NCI-H226 (cell line): ENCODE measurements at places on chromosomes 2 and 18.

GRCh38 chr2:2836343-2837070, 505.4 kb upstream of the MYT1L start:
- DNase-seq, result no peak

DNA sequence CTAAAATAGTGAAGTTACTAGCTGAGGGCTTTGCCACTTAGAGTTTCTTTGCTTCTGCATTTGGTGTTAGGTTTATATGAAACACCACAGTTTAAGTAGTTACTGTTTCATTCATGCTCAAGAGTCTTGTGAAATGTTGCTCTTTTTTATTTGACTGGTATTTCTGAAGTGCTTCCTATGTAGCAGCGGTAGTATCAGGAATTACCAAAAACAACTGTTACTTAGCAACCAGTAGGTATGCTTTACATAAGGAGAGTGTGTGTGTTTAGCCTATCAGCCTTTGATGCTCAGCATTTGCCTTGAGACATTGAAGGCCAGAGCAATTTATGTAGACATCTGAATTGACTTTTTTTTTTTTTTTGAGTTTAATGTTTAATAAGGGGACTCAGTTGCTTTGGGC, 3.6 kb downstream of the DIS3L2 start:
- peak; percentile 26 for DNase-seq

GRCh38 chr2:46210063-46210462, 87.1 kb upstream of the EPAS1 start:
- DNase-seq, result no peak

GRCh38 chr2:128284037-128284441, 34.6 kb downstream of the HS6ST1 start:
- DNase-seq, result no peak

DNA sequence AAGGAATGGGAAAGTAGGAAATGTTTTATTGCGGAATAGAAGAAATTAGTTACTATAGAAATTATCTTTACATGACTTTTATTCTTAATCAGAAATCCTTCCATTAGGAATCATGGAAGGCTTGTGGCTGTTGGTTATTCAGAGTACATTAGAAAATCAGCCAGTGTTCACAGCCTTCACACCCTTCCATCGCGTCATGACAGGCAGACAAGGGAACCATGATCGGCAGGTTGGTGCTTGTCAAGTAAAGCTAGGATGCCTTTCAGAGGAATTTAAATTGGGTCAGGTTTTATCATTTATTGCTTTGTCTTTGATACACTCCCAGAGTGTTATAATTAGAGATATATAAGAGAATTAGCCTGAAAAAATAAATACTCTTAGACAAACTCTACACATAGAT, 400.6 kb downstream of the THSD7B start:
- DNase-seq, result no peak

DNA sequence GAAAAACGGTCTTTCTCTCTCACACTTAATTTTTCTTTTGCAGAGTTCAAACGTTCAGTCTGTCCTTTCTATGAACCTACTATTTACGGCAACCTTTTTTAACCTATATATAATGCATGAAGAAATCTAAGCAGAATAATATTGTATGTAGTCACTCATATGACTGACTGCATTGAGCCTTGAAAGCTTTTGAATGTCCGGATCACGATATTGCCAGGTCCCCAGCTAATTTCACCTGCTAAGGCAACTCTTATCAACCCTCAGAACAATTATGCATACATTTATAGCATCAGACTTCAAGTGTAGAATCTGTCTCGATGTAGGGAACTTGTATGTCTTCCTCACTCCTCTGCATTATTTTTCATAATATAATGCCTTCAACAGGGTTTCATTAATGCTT, 1083.8 kb upstream of the KLHL29 start:
- DNase-seq, result no peak

DNA sequence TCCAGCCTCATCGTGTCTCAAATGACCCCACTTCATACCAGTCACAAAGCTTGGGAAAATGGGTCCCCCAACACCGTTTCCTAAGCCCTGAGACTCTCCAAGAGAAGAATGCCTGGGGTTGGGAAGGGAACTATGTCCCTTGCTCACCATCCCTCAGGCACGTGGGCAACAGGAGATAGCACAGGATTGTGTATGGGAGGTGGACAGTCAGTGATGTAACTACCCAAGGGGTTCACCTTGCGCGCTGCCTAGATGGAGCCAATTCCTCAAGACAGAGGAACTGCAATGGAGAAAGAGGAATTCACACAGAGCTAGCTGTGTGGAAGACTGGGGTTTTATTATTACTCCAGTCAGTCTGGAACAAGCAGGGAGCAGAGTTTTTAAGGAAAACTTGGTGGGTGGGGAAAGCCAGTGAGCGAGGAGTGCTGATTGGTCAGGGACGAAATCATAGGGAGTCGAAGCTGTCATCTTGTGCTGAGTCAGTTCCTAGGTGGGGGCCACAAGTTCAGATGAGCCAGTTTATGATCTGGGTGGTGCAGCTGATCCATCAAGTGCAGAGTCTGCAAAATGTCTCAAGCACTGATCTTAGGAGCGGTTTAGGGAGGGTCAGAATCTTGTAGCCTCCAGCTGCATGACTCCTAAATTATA, 13.8 kb upstream of the CXCR1 start:
- no peak for DNase-seq

- no peak for DNase-seq
Observed at GRCh38 chr2:83742117-83742782, 716.8 kb downstream of the SUCLG1 start.

DNA sequence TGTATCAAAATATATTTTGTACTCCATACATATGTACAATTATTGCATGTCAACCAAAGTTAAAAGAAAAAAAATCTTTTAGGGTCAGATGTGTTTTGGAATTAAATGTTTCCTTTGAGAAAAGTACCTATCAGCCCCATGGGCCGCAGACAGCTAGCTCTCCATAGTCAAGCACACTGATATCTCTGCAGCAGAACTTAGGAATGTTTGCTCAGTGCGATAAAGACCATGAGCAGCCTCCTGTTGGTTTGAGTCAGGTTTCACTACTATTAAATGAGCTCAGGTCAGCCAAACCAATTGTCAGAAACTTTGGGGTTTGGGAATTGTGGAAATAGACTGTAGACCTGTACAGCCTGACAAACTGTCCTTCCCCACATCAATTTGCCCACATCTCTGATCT, 33.7 kb downstream of the LCT start:
- peak; percentile 24 for DNase-seq
